ENCODE measurements at places on chromosomes 5 and 9. TPM values are rescaled to one million over a fixed set of nuclear protein-coding genes. Genes with fewer than 3 reads are reported as not detected.

The PFN3 gene
- total RNA-seq = not detected

The ADGRV1 gene
- total RNA-seq = 39.9 TPM

The STING1 gene
- total RNA-seq = 144 TPM

The HCN1 gene
- 0.06 TPM for total RNA-seq

DNA sequence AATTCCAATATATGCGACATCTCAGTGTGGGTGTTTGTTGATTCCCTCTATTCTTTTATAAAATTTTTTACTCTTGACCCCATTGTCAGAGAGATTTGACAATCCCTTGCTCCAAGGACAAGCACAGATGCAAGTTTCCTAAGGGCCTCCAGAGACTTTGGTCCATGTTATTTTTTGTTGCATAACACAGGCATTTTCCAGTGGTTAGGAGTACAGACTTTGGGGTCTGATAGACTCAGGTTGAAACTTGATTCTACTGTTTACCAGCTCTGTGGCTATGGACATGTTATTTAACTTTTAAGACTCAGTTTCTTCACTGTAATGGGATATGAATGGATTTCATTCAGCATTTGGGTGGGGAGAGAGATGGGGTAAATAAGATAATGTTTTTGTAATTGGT, 361.3 kb downstream of the ENC1 start:
- no peak for DNase-seq

DNA sequence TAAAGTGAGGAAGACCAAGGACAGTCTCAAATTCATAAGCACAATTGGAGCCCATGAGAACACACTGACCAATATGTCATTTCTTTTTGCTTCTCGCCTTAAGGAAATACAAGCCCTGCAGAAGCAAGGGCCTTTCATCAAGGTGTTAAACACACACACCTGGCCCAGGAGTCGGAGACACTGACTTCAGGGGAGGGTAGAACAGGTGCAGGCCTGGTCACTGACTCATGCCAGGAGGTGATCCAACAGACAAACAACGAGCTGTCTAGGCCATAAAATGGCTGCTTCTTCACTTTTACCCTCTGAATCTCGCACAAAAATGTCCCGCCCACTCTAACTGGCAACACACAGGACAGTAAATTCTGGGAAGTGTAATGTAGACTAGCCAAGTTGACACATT, 62.7 kb downstream of the RGMB start:
- DNase-seq = no peak

DNA sequence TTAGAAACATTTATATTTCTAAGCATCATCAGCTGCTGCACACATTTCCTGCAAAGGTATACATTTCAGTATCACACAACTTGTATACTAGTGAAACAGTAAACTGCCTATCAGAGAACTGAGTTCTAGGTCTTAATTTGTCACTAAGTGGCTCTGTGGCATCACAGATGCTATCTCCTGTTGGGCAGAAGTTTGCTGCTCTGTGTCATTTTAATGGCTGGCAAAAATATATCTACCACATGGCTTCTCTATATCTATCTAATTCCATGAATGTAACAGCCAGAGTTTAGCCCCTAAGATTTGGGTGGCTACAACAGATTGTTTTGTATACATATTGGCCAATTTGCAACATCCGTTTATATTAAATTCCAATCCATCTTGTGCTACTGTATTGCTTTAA, 1231.9 kb upstream of the C9orf72 start:
- no peak for DNase-seq

DNA sequence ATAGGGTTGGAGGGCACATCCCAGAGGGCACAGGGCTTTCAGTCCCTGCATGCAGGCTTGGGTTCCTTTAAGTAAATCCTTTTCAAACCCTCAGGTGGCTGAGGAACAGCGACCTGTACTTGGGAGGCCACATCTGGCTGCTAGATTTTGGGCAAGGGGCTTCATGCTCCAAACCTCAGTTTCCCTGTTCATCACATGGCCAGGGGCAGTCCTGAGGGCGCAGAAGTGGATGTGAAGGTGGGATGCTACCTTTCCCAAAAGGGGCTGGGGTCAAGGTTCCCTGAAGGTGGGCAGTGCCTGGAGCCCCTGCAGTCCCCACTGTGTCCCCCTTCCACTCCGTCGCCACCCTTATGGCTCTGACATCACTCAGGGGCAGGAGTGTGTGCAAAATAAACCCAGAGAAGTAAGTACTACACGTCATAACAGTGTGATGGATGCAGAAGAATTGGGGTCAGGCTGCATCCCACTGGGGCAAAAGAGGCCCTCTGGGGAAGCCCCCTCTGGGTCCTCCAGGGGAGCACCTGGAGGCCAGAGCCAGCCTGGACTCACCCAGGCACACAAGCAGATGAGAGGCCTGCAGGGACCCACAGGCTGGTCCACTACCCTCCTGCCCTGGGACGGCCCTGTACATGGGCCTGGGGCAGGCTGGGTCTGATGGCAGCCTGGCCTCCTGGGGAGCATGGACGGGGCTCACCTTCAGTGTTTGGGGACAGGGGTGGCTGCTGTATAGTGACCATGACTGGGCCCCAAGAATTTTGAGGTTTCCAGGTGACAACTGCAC, 1.9 kb upstream of the CARD19 start:
- DNase-seq = no peak

DNA sequence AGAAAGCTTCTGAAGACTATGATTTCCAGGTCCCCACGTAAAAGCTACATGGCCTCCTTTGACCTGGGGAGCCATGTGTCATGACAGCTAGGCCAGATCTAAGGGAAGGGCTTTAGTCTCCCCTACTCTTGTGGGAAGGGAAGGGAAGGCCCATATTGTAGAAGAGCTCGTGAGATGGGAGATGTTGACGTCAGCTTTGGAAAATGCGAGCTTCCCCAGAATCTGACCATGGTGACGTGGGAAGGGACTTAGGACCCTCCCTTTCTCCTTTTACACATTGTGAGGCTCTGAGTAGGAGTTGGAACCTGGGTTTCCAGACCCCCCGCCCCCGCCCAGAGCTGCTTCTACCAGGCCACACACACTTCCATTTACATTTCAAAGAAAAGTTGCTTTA, 165.5 kb downstream of the SYK start:
- no peak for DNase-seq

GRCh38 chr9:84224246-84224645, 116.3 kb downstream of the SLC28A3 start:
- DNase-seq = no peak

Measured in lung (tissue), 17 donors.